Small intestine (tissue), 16 donors: ENCODE measurements at places on chromosomes 7 and 10. TPM values are rescaled to one million over a fixed set of nuclear protein-coding genes. Genes with fewer than 3 reads are reported as not detected.
A peak's percentile ranks its signal among the peaks of the same experiment; 100 is the strongest.

Gene ZNF680
- 1.8 TPM for polyA plus RNA-seq

DNA sequence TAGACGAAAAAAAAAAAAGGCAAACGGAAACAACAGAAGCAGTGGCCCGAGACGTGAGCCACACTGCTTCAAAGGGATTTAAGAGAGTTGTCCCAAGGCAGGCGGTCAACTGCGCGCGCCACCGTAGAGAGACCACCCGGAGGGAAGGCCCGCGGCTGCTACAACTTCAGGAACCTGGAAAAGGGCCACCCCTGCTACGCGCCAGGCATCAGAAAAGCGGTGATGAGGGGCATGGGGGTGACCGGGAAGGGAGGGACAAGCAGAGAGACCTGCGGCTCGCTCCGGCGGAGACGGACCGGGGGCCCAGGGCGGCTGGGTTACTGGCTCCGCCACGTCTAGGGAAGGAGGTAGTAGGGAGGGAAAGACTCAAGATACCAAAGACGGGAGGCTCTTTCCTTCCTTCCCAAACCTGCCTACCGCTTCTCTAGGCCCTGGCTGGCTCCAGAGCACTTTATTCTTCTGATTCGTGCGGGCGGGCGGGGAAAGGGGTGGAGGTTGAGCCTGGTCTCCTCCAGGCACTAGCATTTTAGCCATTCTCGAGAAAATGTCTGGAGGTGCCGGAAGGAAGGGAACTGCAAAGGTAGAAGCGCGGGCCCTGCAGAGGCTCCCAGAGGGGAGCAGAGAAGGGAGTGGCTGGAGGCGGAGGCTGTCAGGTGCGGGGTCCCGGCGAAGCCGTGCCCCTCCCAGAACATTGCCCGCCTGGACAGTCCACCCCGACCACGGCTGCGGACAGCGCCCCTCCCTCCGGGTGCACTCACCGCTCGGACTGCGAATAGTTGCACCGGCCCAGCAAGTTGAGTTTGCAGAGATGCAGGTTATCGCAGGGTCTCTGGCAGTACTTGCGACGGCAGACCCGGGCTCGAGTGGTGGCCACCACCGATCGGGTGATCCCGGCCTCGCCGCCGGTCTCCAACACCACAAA is 993 bp downstream of the ZC3HAV1 start:
- H3K27ac ChIP-seq: peak overlapping the region; percentile 98
- peak overlapping the region; percentile 99 for H3K4me3 ChIP-seq
- peaks cover 2% of the 10 kb centered on the region for H3K4me1 ChIP-seq
- no peaks in the 10 kb centered on the region for H3K36me3 ChIP-seq
- peak; percentile 63 for DNase-seq

GRCh38 chr7:2251381-2251780 is 9.4 kb downstream of the NUDT1 start:
- no peak overlapping the region for H3K4me3 ChIP-seq
- no peak overlapping the region for H3K27ac ChIP-seq
- no peak for DNase-seq
- peaks cover 67% of the 10 kb centered on the region for H3K36me3 ChIP-seq
- H3K4me1 ChIP-seq: no peaks in the 10 kb centered on the region
- H3K27me3 ChIP-seq: no peaks in the 10 kb centered on the region

DNA sequence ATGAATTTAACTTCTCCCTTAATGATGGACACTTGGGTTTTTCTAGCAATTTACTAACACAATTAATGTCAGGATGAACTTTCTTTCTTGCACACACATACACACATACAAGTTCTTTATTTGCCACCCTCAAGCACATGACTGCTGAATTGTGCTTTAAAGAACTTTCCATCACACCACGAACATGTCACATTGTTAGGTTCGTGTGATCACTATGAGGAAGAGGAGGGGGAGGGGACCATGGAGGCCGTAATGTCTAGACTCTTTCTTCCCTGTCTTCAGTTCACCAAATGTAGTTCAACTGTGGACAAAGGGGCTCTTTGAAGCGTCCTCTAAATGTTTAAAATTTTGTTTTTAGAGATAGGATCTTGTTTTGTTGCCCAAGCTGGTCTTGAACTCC is 31.0 kb downstream of the NUP42 start:
- H3K27ac ChIP-seq: no peak overlapping the region
- H3K36me3 ChIP-seq: no peaks in the 10 kb centered on the region
- no peak for DNase-seq
- no peak overlapping the region for H3K4me3 ChIP-seq

Gene SFTPA2
- polyA plus RNA-seq: 13.4 TPM

- no peak for DNase-seq
- no peak overlapping the region for H3K4me3 ChIP-seq
- H3K36me3 ChIP-seq: no peaks in the 10 kb centered on the region
- no peaks in the 10 kb centered on the region for H3K27me3 ChIP-seq
Observed at GRCh38 chr10:67864607-67865371, 19.7 kb upstream of the SIRT1 start.

Gene DHTKD1
- 5.9 TPM for polyA plus RNA-seq

DNA sequence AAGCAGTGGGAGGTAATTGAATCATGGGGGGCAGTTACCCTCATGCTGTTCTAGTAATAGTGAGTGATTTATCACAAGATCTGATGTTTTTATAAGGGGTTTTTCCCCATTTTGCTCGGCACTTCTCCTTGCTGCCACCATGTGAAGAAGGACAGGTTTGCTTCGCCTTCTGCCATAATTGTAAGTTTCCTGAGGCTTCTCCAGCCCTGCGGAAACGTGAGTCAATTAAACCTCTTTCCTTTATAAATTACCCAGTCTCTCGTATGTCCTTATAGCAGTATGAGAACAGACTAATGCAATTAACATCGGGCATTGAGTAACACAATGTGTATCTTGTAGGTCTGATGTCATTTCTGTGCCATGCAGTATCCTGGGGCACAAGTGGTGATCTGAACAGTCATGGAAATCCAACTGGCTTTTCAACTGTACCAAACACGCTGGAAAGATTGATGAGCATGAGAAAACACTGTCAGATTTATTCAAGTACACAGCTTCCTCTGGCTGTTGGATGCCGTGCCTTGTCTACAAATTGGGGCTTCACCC is 208.6 kb upstream of the KIAA1217 start:
- H3K27ac ChIP-seq: no peak overlapping the region
- no peak overlapping the region for H3K4me3 ChIP-seq
- DNase-seq: no peak
- no peaks in the 10 kb centered on the region for H3K27me3 ChIP-seq
- H3K4me1 ChIP-seq: no peaks in the 10 kb centered on the region
- H3K36me3 ChIP-seq: no peaks in the 10 kb centered on the region

DNA sequence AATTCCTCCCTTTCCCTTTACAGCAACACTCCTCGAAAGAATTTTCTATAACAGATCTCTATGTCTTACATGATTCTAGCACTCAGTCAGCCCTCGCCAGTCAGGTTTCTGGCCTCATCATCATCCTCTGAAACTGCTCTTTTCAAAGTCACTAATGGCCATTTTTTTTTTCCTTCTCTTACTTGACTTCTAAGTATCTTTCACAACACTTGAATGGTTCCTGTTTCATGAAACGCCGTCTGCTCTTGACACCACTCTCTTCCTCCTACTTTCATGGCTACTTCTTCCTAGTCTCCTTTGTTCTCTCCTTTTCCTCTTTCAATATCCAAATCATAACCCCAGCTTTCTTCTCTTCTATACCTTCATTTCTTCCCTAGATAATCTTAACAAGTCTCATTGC is 100.5 kb upstream of the NRP1 start:
- H3K4me3 ChIP-seq: no peak overlapping the region
- no peak for DNase-seq
- no peak overlapping the region for H3K27ac ChIP-seq
- H3K27me3 ChIP-seq: no peaks in the 10 kb centered on the region

DNA sequence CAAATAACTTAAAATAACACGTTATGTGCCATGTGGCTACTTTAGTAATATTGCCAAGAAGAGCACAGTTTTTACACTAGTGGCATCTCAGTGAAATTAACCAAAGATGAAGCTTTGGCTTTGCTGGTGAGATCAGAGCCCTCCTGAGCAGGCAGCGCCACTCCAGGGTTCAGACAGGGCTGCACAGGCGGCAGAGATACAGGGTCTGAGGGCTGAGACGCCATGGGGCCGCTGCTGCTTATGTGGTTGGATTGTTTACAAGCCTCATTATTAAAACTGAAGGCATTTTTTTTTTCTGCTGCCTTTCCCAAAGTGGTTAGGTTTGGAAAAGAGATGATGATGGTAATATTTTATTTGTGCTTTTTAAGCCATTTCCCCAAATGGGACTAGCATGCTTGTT is 68.8 kb upstream of the DNAJB6 start:
- H3K27ac ChIP-seq: no peak overlapping the region
- no peaks in the 10 kb centered on the region for H3K4me1 ChIP-seq
- DNase-seq: no peak
- H3K36me3 ChIP-seq: peaks cover 15% of the 10 kb centered on the region
- H3K27me3 ChIP-seq: no peaks in the 10 kb centered on the region

GRCh38 chr10:129075508-129075907 is 391.5 kb upstream of the MGMT start:
- H3K27me3 ChIP-seq: no peaks in the 10 kb centered on the region
- H3K4me3 ChIP-seq: no peak overlapping the region
- H3K4me1 ChIP-seq: no peaks in the 10 kb centered on the region
- no peaks in the 10 kb centered on the region for H3K36me3 ChIP-seq
- DNase-seq: no peak
- no peak overlapping the region for H3K27ac ChIP-seq

- peaks cover 8% of the 10 kb centered on the region for H3K36me3 ChIP-seq
- no peak overlapping the region for H3K27ac ChIP-seq
- H3K4me1 ChIP-seq: peaks cover 17% of the 10 kb centered on the region
- H3K4me3 ChIP-seq: no peak overlapping the region
- no peaks in the 10 kb centered on the region for H3K27me3 ChIP-seq
Observed at GRCh38 chr10:70833601-70834000, 17.9 kb downstream of the SGPL1 start.

DNA sequence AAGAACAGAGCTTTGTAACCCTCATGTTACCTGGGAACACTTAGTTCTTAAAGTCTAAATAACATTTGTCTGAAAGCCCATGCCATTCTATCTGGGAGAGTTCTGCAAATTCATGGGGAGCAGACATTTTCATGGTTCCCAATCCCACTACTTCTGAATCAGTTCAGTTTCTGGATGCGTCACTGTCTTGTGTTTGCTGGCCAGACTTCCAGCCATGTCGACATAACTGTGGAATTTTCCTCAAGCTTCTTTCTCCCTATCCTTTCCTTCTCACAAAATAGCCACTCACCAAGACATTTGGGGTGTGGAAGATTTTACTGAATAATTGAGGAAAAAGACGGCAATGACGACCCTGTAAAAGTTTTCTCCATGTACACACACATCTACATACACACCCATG is 272.5 kb downstream of the NEBL start:
- no peak for DNase-seq

DNA sequence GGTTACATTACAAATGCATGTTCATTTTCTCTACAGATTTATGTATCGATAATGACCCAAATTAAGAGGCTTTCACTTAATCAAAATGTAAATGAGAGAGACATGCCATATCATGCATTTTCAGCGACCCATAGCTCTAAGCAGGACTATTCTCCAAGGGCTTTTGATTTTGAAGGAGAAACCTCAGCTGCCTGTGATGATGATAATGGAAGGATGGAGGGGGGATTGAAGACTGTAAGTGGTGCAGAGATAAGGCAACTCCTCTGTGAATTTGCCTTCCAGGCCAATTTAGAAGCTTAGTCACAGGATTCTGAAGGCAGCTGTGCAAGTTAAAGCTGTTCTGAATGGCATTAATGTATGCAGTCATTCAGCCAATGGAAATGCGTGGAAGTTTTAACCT is 8.3 kb downstream of the VSTM2A start:
- no peak overlapping the region for H3K4me3 ChIP-seq
- no peaks in the 10 kb centered on the region for H3K36me3 ChIP-seq
- H3K27ac ChIP-seq: no peak overlapping the region
- no peaks in the 10 kb centered on the region for H3K4me1 ChIP-seq

DNA sequence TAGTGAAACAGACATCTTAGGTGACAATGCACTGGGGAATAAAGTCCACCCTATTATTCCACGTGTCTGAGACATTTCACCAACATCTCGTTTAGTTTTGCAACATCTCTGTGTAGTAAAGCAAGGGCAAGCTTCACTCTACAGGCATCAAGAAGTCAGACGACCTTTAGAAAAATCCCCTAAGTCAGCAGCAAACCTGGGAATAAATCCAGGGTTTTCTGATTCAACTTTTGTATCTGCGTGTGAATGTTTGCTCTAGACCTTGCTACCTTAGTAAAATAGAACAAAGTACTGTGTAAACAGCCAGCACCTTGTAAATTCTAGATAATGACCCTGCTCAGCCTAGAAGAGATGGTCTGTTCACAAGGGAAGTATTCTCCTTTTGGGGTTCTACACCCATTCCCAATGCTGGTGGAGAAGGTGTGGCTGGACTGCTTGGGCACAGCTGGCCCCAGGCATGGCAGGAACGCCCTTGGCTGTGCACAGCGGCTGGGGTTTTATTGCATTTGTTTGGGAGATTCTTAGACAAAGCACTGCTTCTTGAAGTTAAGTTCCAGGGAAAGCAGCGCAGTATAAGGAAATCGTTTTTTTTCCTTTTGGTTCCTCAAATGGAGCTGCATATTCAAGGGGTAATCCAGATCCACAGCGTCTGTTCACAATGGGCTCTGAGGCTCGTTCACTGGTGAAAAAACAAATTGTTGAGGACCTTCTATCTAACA is 38.3 kb upstream of the GALNTL5 start:
- no peaks in the 10 kb centered on the region for H3K36me3 ChIP-seq
- H3K4me3 ChIP-seq: no peak overlapping the region
- peak overlapping the region; percentile 72 for H3K27ac ChIP-seq
- no peaks in the 10 kb centered on the region for H3K27me3 ChIP-seq
